ENCODE measurements at places on chromosomes 4 and X.

DNA sequence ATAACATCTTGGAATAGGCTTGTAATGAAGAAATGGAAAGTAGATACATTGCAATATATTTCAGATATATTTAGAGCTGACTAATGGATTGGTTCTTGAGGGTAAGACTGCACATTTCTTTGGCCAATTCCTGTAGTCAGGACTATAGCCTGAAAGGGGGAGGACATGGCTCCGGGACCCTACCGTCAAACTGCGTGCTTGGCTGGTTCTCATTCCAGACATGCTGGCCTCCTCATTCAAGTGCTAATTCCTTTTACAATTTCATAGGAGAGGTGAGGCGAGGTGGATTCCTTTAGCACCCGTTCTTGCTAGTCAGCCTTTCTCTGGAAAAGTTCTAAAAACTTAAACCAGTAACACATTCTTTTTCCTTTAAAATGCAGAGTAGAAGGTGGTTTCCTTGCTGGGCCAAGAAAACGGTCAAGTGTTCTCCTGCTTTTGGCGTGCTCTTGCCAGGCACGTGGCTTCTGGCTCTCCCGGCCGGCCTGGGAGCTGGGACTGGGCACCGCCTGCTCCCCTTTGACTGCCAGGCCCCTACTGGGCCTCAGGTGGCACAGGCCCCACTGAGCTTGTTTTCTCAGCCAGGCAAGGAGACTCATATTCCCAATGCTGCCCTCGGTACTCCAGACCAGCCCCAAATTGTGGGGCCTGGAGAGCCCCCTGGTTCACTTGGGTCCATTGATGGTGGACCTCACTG is 167.2 kb downstream of the STK32B start:
- H3K27me3 ChIP-seq = no peaks in the 10 kb centered on the region
- no peak for DNase-seq
- no peak overlapping the region for H3K27ac ChIP-seq
- no peak overlapping the region for H3K4me3 ChIP-seq
- no peaks in the 10 kb centered on the region for H3K36me3 ChIP-seq

- DNase-seq = no peak
- H3K27ac ChIP-seq = no peak overlapping the region
- peaks cover 5% of the 10 kb centered on the region for H3K27me3 ChIP-seq
- no peaks in the 10 kb centered on the region for H3K4me1 ChIP-seq
- no peak overlapping the region for H3K4me3 ChIP-seq
Measured at GRCh38 chr4:6517171-6517570, 44.8 kb upstream of the PPP2R2C start.

DNA sequence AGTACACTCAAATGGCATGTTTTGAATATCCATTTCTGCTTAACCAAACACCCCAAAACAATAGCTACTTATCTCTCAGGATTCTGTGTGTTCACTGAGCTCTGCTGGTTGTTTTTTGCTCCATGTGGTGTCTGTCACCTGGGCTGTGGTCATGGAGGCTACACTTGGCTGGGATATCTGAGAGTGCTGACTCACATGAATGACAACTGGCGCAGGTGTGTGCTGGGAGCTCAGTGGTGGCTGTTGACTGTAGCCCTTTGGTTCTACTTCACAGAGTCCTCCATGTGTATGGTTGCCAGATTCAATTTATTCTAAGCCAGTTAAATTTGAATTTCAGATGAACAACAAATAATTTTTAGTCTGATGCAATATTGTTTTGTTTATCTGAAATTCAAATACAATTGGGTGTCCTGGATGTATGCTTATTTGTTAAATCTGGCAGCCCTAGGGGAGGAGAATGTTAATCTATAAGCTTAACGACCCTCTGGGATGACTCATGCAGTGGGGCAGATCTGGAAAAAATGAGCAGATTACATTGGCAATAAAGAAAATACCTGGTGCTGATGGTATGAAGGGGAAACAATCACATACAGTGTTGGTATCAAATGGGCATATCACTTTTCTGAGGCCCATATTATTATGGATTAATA is 28.2 kb upstream of the TCEAL4 start:
- H3K4me3 ChIP-seq = no peak overlapping the region
- no peaks in the 10 kb centered on the region for H3K27me3 ChIP-seq
- no peak overlapping the region for H3K27ac ChIP-seq
- DNase-seq = no peak
- H3K4me1 ChIP-seq = no peaks in the 10 kb centered on the region

DNA sequence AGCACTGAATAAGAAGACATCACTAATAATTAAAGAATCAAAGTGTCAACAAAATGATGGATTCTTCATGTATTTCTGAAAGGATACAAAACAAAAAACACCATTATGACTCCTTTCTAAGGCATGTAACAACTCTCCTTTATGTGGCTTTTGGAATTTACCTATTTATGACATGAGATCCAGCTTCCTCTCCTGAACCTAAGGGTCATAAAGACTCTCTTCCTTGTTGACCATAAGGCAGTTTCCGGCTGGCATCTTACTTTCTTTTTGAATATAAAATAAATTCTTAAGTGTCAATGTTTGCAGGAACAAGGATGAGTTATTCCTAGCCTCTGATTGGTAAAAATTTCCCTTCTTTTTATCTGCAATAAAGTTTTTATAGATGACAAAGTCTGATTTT is 111.1 kb upstream of the GRPR start:
- no peak overlapping the region for H3K4me3 ChIP-seq
- H3K27me3 ChIP-seq = no peaks in the 10 kb centered on the region
- no peak for DNase-seq
- H3K4me1 ChIP-seq = no peaks in the 10 kb centered on the region
- no peaks in the 10 kb centered on the region for H3K36me3 ChIP-seq
- no peak overlapping the region for H3K27ac ChIP-seq

GRCh38 chr4:26410385-26411293 is 79.6 kb downstream of the CCKAR start:
- no peak overlapping the region for H3K27ac ChIP-seq
- H3K4me3 ChIP-seq = no peak overlapping the region
- no peaks in the 10 kb centered on the region for H3K27me3 ChIP-seq
- H3K4me1 ChIP-seq = peaks cover 10% of the 10 kb centered on the region
- peaks cover 17% of the 10 kb centered on the region for H3K36me3 ChIP-seq

DNA sequence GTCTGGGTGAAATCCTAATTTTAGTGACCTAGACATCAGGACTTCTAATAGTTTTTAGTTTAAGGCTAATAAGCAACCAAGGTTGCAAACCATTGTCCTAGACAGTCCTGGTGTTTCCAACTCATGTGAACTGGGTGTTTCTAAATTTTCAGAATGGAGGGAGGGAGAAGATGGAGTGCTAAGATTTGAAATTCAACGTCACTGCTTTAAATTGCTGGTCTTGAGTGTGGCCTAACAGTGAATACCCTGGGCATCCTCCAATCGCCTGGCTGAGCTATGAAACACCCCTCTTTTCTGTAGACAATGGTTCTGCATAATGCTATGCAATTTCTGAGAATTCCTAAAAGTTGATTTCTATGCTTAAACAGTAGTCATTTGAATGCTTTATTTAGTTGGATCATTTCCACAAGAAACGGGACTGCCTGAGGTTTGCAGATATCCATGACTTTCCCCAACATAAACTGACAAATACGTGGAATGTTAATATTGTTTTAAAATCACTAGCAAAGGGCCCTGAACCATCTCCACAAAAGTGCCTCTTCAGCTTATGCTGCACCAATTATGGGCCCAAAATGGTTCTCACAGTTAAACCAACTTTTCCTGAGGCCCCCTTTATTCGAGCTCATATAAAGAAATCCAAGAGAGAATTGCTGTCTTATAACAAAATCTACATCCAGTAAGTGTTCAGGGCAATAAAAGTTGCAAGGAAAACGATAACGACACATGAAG is 1.1 kb downstream of the FBXL5 start:
- peak overlapping the region; percentile 81 for H3K4me3 ChIP-seq
- peaks cover 38% of the 10 kb centered on the region for H3K4me1 ChIP-seq
- DNase-seq = peak; percentile 77
- no peaks in the 10 kb centered on the region for H3K27me3 ChIP-seq

- DNase-seq = no peak
- no peak overlapping the region for H3K4me3 ChIP-seq
- H3K36me3 ChIP-seq = no peaks in the 10 kb centered on the region
- H3K27me3 ChIP-seq = peaks cover 17% of the 10 kb centered on the region
Measured at GRCh38 chr4:94759767-94760211, 2.0 kb downstream of the BMPR1B start.

DNA sequence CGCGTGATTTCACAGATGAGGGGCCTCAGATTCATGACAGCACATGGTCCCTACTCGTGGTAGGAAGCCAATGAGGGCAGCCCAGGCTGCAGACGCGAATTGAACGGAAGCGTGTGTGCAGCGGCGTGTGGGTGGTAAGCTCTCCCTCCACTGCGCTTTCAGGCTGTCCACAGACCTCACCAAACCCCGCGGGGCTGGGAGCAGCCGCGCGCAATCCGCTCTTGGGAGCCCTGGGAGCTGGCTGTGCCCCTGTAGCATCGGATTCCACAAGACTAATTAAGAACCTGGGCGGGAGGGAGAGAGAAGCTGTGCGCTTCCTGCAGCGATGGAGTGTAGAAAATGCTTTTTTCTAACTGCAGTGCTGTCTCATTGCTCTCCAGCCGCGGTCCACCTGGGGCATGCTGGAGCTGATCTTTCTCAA is 134.9 kb downstream of the STOX2 start:
- no peaks in the 10 kb centered on the region for H3K27me3 ChIP-seq
- no peak for DNase-seq
- H3K4me3 ChIP-seq = no peak overlapping the region
- H3K4me1 ChIP-seq = no peaks in the 10 kb centered on the region
- H3K36me3 ChIP-seq = no peaks in the 10 kb centered on the region
- no peak overlapping the region for H3K27ac ChIP-seq

DNA sequence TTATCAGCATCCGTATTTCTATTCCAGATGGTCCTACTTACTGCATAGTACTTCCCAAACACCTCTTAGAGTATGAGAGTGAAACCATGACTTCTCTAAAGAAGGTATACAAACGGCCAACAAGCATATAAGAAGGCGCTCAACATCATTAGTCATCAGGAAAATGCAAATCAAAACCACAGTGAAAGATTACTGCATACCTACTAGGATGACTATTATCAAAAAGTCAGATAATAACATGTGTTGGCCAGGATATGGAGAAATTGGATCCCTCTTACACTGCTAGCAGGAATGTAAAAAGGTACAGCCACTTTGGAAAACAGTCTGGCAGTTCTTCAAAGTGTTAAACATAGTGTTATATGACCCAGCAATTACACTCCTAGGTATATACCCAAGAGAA is 215.3 kb upstream of the CXorf66 start:
- peaks cover 11% of the 10 kb centered on the region for H3K4me1 ChIP-seq
- no peaks in the 10 kb centered on the region for H3K36me3 ChIP-seq
- no peak overlapping the region for H3K4me3 ChIP-seq
- H3K27me3 ChIP-seq = no peaks in the 10 kb centered on the region
- no peak overlapping the region for H3K27ac ChIP-seq

GRCh38 chrX:21948897-21949578 is 8.5 kb downstream of the SMS start:
- no peak overlapping the region for H3K27ac ChIP-seq
- H3K4me3 ChIP-seq = no peak overlapping the region
- peaks cover 33% of the 10 kb centered on the region for H3K4me1 ChIP-seq
- DNase-seq = no peak
- no peaks in the 10 kb centered on the region for H3K27me3 ChIP-seq

GRCh38 chr4:184416913-184417734 is 57.2 kb downstream of the IRF2 start:
- H3K4me3 ChIP-seq = peak overlapping the region; percentile 43
- peaks cover 21% of the 10 kb centered on the region for H3K4me1 ChIP-seq
- 0 out of 2 replicates have a peak, but pooled peaks cover 8% of the 10 kb centered on the region for H3K36me3 ChIP-seq
- peak; percentile 49 for DNase-seq
- H3K27ac ChIP-seq = peak overlapping the region; percentile 61

DNA sequence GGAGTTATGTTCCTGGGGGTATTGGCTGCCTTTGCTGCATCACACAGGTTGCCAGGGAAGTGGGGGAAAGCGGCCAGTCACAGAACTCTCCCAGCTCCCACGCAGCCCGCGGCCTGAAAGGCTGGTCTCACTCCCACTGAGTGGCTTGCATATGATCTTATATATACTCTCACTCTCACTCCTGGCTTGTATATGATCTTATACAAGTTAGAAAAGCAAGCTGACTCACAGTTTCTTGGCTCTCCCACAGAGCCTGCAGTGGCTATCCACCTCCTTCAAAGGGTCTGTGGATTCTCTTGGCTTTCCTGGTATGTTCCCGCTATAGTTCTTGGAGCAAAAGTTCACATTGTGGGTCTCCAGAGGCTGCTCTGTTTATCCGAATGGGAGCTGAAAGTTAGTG is 833.5 kb upstream of the GALNTL6 start:
- H3K27ac ChIP-seq = no peak overlapping the region
- H3K36me3 ChIP-seq = no peaks in the 10 kb centered on the region
- no peak overlapping the region for H3K4me3 ChIP-seq

- H3K36me3 ChIP-seq = no peaks in the 10 kb centered on the region
- no peaks in the 10 kb centered on the region for H3K4me1 ChIP-seq
- no peak overlapping the region for H3K27ac ChIP-seq
- H3K27me3 ChIP-seq = no peaks in the 10 kb centered on the region
- DNase-seq = peak; percentile 45
Measured at GRCh38 chrX:103666202-103667107, 20.0 kb downstream of the MORF4L2 start.

GRCh38 chr4:127143460-127144195 is 489.1 kb upstream of the INTU start:
- H3K27me3 ChIP-seq = no peaks in the 10 kb centered on the region
- peak overlapping the region; percentile 50 for H3K27ac ChIP-seq
- DNase-seq = peak; percentile 74
- H3K4me1 ChIP-seq = peaks cover 52% of the 10 kb centered on the region
- no peaks in the 10 kb centered on the region for H3K36me3 ChIP-seq

GRCh38 chr4:168598191-168598590 is 101.3 kb downstream of the PALLD start:
- H3K4me3 ChIP-seq = no peak overlapping the region
- DNase-seq = peak; percentile 80
- no peaks in the 10 kb centered on the region for H3K27me3 ChIP-seq
- H3K36me3 ChIP-seq = no peaks in the 10 kb centered on the region
- H3K4me1 ChIP-seq = peaks cover 18% of the 10 kb centered on the region
- no peak overlapping the region for H3K27ac ChIP-seq

DNA sequence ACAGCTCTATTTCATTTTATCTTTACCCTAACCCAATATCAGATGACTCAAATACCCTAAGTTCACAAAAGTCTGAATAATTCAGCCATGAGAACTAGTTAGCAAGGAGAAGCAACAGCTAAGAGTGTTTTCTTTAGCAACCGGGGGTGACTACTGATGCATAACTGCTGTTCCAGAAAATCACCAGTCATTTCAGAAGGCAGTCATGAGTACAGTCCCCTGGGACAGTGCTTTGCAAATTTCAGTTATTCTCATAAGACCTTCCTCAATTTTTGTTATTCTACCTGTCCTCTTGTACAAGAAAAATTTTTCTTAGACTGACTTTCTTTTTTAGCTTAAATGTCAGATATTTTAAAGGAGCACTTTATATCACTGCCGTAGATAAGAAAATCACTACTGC is 16.4 kb downstream of the BANK1 start:
- no peaks in the 10 kb centered on the region for H3K36me3 ChIP-seq
- H3K4me3 ChIP-seq = no peak overlapping the region
- no peak overlapping the region for H3K27ac ChIP-seq
- H3K27me3 ChIP-seq = no peaks in the 10 kb centered on the region
- DNase-seq = peak; percentile 58

- DNase-seq = no peak
- H3K4me3 ChIP-seq = no peak overlapping the region
- no peaks in the 10 kb centered on the region for H3K27me3 ChIP-seq
- H3K36me3 ChIP-seq = no peaks in the 10 kb centered on the region
Measured at GRCh38 chrX:20767346-20767745, 500.6 kb upstream of the RPS6KA3 start.

GRCh38 chr4:13918110-13918509 is 290.6 kb upstream of the BOD1L1 start:
- peak; percentile 99 for DNase-seq
- no peaks in the 10 kb centered on the region for H3K27me3 ChIP-seq
- H3K27ac ChIP-seq = peak overlapping the region; percentile 99
- peak overlapping the region; percentile 3 for H3K4me3 ChIP-seq
- H3K4me1 ChIP-seq = peaks cover 60% of the 10 kb centered on the region

Data from GM23248 (cell line).